Activated T-cell treated with anti-CD3 and anti-CD28 coated beads, Interleukin-2, amount 50 U/mL, for 4 hours (primary cell): ENCODE measurements at places on chromosomes 16 and 17. TPM values are rescaled to one million over a fixed set of nuclear protein-coding genes. Genes with fewer than 3 reads are reported as not detected.

- DNase-seq: peak; percentile 86
Measured at GRCh38 chr16:2520097-2520783, at the start of gene AMDHD2. Gene AMDHD2 (plus strand): TSS chr16:2520371. CDS start chr16:2520459, 88 bp downstream.

The STX1B gene
- total RNA-seq: 0.25 TPM

The CACNA1H gene
- total RNA-seq: 0.51 TPM

The ITGAD gene
- not detected for total RNA-seq

DNA sequence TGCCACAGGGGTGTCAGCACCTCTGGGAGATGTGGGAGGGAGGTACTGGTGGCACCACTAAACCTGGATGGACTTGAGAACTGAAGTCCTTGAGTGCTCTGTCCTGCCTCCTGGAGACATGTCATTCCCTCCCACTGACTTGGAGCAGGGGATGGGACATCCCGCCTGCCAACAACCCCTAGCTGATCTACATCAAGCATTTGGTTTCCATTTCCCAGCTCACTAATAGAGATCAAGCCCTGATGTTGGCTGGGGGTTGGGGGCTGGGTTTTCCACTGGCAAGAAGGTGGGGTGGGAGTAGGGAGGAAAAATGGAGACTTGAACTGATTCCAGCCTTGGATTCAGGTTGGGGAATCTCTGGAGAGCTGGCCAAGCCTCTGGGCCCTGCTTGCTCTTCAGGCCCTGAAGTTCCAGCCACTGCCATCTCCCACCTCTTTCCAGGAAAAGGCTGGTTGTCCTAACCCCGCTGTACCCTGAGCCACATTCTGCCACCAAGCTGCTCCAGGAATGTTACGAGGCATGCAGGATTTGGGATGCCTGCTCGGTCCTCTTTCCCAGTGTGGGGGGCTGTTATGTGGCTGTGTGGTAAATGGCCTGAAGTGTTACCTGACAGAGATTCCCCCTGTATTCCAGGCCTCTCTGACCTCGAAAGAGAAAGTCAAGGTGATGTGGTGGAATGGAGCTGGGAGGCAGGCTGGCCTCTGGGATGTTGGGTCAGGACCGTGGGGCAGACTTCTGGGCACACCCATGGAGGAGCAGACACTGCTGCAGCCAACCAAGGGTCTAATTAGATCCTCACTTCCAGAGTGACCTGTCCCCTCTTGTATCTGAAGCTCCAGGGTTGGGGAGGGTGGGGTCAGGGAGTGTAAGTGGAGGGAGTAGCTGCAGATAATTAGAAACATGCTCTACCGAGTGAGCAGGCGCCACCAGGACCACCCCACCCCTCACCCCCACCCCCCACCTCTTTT lies 16.7 kb downstream of the IGFBP4 start:
- DNase-seq: no peak

DNA sequence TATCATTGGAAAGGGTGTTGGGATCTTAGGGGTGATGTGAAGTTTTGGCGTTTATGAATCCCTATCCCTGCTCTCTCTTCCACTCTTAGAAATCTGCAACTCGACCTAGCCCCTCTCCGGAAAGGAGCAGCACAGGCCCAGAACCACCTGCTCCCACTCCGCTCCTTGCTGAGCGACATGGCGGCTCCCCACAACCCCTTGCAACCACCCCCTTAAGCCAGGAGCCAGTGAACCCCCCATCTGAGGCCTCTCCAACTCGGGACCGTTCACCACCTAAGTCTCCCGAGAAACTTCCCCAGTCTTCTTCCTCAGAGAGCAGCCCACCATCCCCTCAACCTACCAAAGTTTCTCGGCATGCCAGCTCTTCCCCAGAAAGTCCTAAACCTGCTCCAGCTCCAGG lies 9.0 kb downstream of the SRRM2 start:
- DNase-seq: no peak

The SEPTIN1 gene
- 152 TPM for total RNA-seq

DNA sequence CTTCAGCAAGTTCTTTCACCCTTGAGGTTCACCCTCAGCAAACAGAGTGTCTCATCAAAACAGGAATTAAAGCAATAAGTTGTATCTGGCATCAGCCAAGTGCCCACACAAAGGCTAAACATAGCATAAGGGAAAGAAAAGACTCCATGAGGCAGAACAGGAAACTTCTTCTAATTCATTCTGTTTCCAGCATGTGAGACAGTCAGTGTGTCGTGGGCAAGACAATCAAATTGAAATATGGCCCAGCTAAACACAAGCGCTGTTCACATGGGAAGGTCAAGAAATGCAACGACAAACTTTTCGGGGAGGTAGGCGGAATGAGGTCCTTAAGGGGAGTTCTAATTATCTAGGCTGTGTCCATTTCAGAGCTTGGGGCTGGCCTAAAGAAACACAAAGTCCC lies 393.4 kb downstream of the HAPSTR1 start:
- no peak for DNase-seq

The WSB1 gene
- 73.2 TPM for total RNA-seq

DNA sequence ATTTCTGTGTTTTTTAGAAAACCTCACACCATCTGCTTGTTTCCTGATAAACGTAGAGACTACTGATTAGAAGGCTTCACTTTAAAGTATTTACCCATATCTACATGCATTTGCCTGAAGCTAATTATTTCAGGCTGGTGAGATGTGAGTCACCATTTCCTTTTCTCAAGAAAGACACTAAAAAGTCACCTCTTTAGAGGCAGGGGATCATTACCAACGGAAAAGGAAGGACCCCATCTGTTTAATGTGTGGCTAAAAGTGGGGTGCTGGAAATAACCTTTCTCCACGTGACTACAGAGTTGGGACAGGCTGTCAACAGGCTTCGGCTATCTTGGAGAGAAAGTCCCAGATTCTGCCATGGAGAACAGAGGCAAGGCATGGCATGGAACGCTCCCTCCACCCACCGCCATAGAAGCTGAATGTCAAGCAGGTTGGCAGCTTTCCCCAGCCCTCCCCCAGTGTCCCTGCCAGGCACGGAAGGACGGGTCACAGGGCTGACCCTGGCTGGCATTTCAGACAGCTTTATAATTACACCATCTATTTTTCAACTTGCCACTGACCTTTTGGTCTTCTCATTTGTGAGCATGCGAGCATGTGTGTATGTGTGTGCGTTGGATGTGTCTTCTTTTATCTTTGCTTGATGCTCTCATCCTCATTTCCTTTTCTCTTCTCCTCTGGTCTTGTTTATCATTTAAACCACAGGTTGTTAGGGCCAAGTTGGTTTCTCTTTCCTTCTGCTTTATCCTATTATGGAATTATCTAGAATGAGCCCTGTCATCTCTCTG lies 157.0 kb downstream of the CPPED1 start:
- peak; percentile 19 for DNase-seq

The CYBA gene
- total RNA-seq: 117 TPM

The SDR42E1 gene
- total RNA-seq: 5.5 TPM

The CA10 gene
- not detected for total RNA-seq

DNA sequence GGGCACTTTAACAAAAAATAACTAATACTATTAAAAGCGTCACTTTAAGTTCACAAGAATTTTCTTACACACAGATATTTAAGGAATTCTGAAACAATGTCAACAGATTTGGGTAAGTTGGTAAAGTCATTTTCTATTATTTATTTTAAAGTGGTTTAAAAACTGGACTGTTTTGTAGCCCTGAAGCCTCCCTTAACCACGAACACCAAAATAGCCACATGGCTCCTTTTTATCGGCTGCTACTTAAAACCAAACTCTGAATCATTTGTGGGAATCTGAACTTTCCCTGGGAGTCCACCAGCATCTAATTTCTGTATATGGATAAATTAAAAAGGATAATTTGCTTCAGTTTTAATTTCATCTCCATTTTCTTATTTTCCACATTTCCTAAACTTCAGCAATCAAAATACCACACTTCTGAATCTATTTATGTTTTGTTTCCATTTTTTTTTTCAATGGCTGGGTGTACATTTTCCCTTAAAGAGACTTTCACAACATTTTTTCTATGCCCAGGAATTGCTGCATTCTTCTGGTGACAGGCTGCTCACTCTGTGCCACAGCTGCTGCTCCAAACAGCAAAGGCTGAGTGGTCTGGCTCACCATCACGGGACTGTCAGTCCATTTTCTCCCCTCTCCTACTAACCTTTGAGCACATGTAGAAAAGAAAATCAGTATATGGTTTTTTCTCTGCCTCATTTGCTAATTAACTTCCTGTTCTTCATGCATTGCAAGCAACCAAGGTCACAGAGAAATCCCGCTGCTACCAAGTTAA lies 255.5 kb upstream of the KCNJ16 start:
- DNase-seq: no peak

DNA sequence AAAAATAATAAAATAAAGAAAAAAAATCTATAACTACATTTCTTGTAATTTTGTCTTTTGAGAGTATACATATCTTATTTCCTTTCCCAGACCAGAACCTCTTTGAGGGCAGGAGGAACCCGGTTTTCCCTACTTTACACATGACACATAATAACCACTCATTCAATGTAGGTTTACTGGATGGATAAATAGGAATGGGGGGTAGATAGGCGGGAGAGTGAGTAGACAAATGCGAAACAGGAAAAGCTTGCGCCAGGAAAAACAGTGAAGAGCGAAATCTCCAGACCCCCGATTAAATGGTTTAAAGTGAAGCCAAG lies 515 bp upstream of the GOSR2 start:
- no peak for DNase-seq

DNA sequence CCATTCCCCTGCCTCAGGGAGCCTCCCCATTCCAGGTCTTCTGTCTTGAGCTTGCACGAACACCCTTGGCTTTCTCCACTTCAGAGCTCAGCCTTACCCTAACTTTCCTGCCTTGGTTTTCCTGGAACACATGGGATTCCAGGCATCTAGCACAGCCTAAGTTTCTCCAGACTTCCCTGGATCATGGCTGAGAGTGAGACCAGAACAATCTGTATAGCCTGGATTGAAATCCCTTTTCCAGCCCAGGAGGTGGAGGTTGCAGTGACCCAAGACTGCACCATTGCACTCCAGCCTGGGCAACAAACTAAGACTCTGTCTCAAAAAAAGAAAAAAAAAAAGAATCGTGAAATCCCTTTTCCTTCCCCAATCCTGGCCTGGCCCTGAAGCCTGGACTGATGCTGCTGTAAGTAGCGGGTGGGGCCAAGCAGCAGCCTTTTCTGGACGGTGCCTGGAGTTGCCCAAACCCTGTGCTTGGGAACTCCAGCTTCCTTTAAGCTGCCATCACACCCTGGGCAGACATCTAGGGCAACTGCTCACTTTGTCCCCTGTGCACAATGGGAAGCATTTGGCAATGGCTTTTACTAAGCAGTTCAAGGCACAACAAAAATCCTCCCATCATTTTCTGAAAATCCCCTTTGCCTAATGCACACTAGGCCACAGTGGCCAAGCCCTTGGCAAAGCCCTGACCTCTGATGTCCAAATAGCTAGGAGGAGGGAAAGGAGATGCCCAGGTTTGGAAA lies 12.0 kb upstream of the SLC16A5 start:
- no peak for DNase-seq

- no peak for DNase-seq
Measured at GRCh38 chr17:79191270-79191934, 116.8 kb downstream of the ENGASE start.

- no peak for DNase-seq
Measured at GRCh38 chr16:87323727-87324410, 6.7 kb upstream of the C16orf95 start.

- DNase-seq: peak; percentile 22
Measured at GRCh38 chr17:45302649-45303173, 14.1 kb downstream of the MAP3K14 start.

- no peak for DNase-seq
Measured at GRCh38 chr16:85653290-85653891, 35.4 kb downstream of the GINS2 start.

GRCh38 chr17:31535581-31535981 lies 144.1 kb downstream of the RAB11FIP4 start:
- no peak for DNase-seq

DNA sequence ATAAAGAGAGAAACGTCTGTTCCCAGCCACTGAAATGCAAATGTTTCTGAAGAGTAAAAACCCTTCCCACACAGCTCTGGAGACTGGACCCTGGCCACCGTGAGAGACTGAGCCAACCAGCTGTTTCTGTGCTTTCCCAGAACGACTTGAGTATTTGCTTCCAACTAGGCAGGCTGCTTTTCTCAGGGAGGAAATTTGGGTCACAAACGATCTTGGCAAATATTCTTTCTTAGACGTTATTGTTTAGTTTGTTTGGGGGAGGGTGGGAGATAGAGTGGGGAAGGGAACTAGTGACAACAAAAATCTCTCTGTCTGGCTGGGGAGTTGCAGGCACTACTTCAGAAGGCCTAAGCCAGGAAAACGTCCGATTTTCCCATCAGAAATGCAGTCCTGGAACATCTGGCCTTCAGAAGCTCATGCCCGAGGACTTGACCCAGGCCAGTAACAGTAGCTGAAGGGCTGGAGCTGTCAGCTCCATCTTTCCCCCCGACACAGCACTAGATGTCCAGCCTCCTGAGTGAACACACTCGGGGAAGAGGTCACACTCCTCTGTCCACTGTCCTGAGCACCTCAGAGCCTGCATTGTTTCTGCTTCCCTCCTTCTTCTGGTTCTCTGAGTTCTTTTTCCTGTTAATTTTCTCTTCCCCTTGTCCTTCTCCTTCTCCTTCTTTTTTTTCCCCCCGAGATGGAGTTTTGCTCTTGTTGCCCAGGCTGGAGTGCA lies 4.0 kb downstream of the CCDC92B start:
- DNase-seq: no peak

GRCh38 chr16:79190542-79190941 lies 410.0 kb downstream of the MAF start:
- DNase-seq: no peak

The LPO gene
- total RNA-seq: not detected

GRCh38 chr16:49489686-49490320 lies 116.2 kb downstream of the C16orf78 start:
- no peak for DNase-seq

DNA sequence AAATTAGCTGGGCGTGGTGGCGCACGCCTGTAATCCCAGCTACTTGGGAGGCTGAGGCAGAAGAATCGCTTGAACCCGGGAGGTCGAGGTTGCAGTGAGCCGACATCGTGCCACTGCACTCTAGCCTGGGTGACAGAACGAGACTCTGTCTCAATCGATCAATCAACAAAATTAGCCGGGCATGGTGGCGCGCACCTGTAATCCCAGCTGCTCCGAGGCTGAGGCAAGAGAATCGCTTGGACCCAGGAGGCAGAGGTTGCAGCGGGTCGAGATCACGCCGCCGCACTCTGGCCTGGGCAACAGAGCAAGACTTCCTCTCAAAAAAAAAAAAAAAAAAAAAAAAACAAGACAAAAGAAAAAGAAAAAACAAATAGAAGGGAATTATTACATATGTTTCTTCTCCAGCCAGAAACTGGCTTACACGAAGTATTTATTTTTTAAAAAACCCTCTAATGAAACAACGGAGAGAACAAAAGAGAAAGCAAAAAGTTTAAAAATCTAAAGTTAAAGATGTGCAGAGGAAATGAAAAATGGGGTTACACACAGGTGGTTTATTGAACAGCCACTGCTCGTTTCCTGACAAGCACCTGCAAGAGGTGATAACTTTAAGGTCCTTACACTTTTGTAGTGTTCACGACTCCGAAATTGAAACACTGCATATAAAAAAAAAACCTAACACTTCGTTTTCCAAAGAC lies 1.4 kb downstream of the SYNRG start:
- DNase-seq: no peak

- no peak for DNase-seq
Measured at GRCh38 chr16:54847609-54848008, 83.1 kb upstream of the IRX5 start.

- no peak for DNase-seq
Measured at GRCh38 chr16:83906683-83907082, 7.8 kb downstream of the MLYCD start.
